AG10803 (cell line): ENCODE measurements at places on chromosomes 11 and 22.

DNA sequence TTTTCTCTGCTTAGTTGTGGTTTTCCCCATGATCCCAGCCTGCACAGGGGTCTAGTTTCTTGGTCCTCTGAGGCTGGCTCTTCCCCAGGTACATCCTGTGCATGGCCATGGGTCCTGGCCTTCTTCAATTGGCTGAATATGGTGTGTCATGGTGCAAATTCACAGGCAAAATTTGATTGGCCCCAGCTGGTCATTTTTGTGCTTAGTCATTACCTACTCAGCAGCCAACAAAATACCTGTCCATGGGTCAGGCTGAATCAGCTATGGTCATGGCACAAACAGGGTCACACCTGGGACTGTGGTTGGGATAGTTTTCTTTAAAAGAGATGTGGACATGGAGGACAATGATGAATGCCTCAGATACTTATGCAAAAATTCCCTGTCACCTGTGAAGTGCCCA, 85.7 kb downstream of the CSNK2A3 start:
- DNase-seq, result no peak

DNA sequence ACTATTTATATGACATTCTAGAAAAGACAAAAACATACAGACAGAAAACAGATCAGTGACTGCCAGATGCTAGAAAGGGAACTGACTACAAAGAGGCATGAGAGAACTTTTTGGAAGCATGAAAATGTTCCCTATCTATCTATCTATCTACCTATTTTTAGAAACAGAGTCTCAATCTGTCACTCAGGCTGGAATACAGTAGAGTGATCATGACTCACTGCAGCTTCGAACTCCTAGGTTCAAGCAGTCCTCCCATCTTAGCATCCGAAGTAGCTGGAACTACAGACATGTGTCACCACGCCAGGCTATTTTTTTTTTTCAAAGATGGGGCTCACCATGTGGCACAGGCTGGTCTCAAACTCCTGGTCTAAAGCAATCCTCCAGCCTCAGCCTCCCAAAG, 6.9 kb downstream of the SBF2 start:
- no peak for DNase-seq

GRCh38 chr22:49768077-49768910, 59.4 kb downstream of the BRD1 start:
- DNase-seq, result no peak

DNA sequence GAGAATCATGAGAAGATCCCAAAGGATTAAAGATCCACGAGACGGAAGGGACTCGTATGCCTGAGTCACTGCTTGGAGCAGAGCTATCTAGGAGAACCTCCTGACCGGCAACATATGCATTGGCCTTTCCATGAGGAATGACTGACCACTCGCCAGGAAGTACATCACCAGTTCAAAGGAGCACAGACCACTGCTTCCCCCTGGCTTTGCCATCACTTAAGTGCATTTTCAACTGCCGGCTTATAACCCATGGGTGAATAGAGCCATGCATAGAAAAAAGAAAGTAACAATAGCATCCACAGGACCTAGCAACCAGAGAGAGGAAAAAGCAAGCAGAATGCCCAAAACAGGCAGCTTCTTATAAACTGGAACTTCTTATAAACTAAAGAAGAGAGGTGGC, 98.3 kb upstream of the ZC3H12C start:
- DNase-seq, result no peak

DNA sequence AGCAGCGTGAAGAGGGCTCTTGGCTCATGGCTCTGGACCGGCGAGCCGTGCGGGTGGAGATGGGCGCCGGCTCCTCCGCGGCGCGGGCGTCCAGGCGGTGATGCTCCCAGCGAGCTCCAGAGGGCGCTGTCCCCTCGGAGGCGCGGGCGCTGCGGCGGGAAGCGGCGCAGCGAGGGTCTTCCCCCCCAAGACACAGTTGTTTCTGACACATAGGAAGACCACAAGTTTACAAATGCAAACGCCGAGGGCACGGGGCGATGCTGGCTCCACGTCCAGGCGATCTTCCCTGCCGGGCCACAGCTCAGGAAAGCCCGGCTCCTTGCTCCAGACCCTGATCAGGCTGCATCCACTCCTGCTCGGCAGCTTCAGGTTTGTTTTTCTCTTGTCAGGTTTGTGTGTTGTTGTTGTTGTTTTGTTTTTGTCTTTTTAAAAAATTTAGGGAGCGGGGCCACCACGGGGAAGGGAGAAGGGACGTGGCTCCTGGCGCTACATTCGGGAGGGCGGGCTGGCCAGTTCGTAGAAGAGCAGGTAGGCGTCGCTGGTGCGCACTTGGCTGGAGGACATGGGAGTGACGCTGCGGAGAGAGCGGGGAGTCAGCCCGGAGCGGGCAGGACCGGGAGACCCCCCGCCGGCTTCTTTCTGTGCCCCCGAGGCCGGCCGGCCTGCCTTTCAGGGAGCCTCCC, 10.0 kb upstream of the MFRP start:
- DNase-seq, result peak; percentile 65

DNA sequence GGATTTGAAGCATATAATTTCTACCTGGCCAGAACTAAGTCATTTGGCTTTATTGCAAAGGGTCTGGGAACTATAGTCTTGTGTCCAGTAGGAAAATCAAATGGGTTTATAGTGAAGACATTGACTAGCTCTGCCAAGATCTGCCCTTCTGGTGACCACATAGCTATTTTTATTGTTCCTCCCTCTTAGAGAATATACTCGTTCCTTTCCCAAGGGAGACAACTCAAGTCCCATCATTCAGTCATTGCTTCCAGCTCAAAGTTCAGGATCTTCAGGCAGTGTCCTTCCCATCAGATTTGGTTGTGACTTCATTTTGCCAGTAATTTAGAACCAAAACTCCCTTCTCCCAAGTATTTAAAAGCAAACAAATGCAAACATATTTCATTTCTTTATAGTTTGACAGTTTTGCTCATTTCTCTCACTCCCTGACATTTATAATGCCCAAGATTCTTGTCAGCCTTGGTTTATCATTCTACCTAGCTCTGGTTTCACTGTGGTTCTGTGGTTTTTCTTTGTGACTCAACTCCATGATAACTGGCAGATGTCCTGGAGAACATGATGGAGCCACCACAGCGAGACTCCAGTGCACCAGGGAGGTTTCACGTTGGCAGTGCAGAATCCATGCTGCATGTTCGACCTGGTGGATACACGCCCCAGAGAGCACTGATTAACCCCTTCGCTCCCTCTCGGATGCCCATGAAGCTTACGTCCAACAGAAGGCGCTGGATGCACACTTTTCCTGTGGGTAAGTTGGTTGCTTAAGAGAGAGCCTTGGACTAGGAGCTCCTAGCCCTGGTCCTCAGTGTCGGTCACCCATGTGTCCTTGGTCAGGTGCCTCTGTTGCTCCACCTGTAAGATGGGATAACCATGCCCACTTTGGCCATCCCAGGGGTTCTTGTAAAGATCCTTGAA, 64.9 kb downstream of the DEPDC5 start:
- DNase-seq, result peak; percentile 55

DNA sequence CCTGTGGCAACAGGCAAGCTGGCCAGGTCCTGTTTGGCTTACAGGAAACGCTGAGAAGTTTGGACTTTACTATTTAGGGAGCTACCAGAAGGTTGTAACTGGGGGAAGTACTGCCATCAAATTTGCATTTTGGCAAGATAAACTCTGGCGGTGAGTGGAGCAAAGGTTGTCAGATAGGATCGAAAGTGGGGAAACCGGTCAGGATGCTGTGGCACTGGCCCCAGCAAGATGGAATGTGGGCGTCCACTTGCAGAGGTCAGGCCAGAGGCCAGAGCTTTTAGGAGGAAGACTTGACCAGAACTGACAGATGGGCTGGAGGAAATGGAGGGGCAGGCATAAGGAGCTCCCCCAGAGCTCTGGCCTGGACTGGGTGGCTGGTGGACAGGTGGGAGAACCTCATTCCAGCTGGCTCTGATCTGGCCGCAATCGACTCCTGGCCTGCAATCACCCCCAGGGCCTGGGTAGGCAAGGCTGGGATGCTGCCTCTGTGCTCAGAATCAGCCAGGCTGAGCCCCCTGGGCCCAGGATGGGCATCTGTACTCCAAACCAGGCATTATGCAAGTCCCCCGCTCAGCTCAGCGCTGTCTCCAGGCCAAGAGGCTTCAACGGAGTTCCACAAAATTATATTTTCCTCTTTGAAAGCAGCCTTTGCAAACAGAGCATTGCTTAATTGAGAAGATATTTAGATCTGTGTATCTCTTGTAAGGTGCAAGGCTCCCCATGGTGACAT, 178.3 kb upstream of the NECTIN1 start:
- DNase-seq, result no peak

DNA sequence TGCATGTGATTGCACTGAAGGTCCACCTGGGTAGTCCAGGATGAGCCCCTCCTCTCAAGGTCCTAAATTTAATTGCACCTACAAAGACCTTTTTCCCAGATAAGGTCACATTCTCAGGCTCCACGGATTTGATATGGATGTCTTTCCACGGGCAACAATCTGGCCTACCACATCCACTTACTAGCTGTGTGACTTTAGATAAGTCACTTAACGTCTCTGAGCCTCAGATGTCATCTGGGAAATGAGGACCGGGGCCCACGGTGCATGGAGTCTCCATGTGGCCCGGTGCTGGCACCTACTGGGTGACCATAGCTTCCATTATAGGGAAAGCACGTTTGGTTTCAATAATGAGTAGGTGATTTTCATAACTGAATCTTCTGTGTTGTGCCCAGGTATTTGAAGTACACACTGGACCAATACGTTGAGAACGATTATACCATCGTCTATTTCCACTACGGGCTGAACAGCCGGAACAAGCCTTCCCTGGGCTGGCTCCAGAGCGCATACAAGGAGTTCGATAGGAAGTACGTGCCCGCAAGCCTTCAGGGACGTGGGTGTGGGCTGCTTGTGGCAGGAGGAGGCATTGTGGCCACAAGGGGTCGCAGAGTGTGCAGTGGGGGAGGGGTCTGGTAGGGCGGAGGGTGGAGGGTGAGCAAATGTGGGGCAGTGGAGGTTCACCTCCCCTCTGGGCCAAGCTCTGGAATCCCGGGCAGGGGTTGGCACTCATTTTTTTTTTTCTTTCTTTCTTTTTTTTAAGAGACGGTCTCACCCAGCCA, 55.7 kb downstream of the ARHGAP8 start:
- no peak for DNase-seq

GRCh38 chr11:3616721-3617460, 24.9 kb downstream of the ART5 start:
- DNase-seq, result no peak

DNA sequence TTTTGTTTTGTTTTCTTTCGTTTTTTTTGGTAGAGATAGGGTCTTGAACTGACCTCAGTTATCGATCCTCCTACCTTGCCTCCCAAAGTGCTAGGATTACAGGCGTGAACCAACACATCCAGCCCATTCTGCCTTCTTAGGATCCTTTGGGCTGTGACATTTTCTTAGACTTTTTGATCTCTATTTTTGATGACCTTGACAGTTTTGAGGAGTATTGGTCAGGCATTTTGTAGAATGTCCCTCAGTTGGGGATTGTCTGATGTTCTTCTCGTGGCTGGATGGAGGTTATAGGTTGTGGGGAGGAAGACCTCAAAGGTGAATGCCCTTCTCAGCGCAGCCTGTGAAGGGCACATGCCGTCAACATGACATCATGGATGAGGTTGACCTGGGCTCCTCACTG, 19.5 kb upstream of the RAB1B start:
- DNase-seq, result no peak

- no peak for DNase-seq
Measured at GRCh38 chr11:122424636-122425035, 230.9 kb upstream of the UBASH3B start.

GRCh38 chr22:50673231-50674129, 857 bp downstream of the SHANK3 start:
- DNase-seq, result no peak

GRCh38 chr11:3808861-3809623, 682 bp downstream of the PGAP2 start:
- peak; percentile 63 for DNase-seq

DNA sequence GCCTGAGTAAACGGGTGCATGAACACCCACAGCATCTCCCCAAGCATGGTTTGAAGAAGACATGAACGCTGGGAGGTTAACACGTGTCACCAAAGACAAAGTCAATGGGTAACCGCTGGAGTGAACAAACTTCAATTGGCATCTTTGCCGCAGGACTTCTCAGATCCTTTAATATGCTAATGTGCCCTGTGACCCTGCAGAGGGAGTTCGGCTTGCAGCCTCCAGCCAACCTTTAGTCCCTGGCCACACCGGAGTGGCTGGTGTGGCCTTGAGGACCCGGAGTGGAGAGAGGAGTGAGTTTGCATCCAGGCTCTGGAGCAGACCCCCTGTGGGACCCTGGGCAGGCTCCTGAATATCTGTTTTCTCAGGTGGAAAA, 57.0 kb downstream of the FLRT1 start:
- no peak for DNase-seq

DNA sequence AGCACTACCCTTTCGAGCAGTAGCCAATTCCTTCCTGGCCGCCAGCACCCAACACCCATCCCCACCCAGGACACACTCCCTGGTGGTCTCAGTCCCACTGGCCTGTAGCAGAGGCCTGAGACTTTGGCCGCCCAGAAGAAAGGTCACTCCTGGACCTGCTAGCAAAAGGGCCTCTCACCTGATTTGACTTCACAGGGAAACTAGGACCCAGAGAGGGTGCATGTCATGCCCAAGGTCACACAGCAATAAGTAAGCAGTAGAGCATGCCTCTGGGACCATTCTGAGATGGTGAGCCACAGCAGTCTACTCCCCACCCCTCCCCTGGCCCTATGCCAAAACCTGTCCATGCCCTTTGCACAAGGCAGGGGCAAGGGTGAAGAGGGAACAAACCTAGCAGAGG, 7.3 kb downstream of the ARRB1 start:
- no peak for DNase-seq

- DNase-seq, result peak; percentile 49
Measured at GRCh38 chr11:65780770-65781151, at the start of gene AP5B1. Gene AP5B1 (minus strand): TSS chr11:65780976. CDS start chr11:65780591, 385 bp downstream.

- DNase-seq, result no peak
Measured at GRCh38 chr11:72807792-72808191, 6.4 kb upstream of the ATG16L2 start.

DNA sequence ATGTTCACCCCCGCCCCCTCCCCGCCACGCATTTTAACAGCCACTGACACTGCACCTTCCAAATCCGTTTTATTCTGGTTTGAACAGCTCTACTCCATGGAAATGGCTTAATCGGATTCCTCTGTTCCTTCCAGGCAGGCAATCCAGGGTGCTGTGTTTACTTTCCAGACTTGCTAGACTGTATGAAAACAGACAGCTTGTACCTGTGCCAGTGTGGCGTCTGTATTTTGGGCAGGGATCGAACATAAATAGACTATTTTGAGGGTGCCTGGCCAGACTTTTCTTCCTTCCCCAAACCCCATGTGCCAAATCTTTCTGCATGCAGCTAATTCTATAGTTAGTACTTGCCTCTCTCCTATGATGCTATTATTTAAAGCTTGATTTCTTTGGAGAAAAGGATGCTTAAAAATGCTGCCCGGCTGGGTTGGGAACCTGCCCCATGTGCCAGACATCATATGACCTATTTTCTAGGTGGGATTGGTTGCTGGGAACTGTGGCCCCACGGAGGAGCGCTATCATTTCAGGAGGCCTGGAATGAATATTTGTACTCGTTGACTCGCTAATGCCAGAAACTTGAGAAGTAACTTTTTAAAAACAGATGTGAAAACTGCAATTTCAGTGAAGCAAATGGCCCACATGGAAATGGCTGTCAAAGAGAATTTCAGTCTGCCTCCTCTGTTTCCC, 814.8 kb downstream of the BRD1 start:
- no peak for DNase-seq
